ENCODE measurements at places on chromosomes 3 and 15.
A peak's percentile ranks its signal among the peaks of the same experiment; 100 is the strongest.

- no peak for DNase-seq
Measured at GRCh38 chr3:163368168-163368567, 1710.1 kb downstream of the SI start.

DNA sequence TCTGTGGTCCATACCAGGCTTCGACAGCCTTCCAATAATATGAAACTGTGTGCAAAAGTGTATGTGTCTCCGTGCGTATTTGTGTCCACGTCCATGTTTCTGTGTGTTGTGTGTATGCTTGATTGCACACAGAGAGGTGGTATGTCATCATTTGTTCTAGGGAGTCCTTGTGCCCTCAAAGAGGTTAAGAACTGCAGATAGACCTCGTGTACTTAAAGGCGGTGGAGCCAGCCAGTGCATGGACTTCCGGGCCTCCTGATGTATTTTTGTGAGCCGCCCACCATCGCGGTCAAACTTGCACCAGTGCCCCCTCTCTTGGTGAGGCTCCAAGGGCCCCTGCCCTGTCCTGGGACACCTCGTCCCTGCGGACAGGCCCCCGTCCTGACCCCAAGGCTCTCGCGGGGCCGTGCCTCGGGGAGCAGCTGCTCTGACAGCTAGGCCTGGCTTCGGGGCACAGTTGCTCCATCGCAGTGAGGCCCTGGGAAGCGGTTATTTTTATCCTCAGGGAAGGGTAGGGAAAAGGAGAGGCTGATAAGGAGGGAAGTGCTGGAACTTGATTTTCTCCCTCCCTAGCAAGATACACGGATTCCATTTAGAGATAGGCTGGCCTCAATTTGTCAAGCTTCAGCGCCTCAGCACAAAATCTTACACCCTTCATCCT is 1.2 kb upstream of the RYK start:
- no peak for DNase-seq

- DNase-seq, result no peak
Measured at GRCh38 chr15:72112116-72112515, 5.8 kb downstream of the MYO9A start.

- no peak for DNase-seq
Measured at GRCh38 chr3:123290962-123291361, 89.2 kb downstream of the SEC22A start.

DNA sequence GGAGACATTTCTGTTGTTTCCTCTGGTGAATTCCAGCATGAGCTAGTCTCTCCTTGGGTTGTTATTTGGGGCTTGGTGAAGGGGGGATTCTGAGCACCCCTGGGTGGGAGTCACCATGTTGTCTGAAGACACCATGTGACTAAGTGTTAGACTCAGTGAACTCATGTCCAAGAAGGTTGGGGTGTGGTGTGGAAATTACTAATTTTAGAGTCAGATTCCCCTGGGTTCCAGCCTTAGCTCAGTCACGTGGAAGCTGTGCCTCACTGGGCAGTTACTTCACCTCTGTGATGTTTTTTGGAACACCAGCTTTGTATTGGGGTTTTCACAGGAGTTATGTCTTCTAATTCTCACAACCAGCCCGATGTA is 171.5 kb downstream of the RPLP1 start:
- DNase-seq, result no peak

DNA sequence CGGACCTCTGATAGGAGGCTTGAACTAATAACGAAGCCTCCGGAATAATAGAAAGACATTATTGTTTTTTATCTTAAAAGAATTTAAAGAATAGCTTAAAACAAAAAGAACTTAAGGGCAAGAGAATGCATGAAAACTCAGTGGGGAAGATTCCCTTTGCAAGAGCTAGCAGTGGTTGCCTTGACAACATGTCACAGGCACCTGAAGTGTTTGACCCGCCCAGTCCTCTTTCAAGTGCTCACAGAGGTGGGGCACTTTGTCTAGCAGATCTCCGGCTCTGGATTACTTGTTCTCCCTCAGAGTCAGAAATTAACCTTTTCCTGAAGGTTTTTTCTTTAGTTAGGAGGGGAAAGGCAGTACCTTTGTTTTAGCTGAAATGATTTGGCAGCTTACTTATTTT is 37.8 kb downstream of the LARS2 start:
- no peak for DNase-seq

DNA sequence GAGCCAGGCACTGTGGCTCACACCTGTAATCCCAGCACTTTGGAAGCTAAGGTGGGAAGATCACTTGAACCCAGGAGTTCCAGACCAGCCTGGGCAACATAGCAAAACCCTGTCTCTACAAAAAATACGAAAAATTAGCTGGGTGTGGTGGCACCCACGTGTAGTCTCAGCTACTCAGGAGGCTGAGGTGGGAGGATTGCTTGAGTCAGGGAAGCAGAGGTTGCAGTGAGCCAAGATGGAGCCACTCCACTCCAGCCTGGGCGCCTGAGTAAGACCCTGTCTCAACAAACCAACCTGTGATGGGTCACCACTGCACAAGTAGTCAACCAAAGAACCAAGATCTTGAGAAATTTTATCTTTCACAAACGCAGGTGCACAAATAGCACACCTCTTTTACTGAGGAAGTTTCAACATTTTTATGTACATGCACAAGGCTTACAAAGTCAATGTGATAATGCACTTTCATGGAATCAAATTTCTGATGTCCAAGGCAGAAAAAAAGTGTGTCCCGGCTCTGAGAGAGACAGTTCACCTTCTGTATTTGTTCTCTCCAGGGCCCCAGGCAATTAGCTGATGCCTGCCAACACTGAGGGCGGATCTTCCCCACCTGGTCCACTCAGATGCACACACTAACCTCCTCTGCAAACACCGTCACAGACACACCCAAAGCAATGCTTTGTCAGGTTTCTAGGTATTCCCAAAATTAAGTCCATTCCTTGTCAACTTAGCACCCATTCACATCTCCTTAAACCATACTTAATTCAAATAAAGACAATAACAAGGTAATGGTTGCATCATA is 12.4 kb downstream of the ACAA1 start:
- DNase-seq, result no peak

- DNase-seq, result no peak
Measured at GRCh38 chr15:94177112-94177511, 54.2 kb upstream of the MCTP2 start.

DNA sequence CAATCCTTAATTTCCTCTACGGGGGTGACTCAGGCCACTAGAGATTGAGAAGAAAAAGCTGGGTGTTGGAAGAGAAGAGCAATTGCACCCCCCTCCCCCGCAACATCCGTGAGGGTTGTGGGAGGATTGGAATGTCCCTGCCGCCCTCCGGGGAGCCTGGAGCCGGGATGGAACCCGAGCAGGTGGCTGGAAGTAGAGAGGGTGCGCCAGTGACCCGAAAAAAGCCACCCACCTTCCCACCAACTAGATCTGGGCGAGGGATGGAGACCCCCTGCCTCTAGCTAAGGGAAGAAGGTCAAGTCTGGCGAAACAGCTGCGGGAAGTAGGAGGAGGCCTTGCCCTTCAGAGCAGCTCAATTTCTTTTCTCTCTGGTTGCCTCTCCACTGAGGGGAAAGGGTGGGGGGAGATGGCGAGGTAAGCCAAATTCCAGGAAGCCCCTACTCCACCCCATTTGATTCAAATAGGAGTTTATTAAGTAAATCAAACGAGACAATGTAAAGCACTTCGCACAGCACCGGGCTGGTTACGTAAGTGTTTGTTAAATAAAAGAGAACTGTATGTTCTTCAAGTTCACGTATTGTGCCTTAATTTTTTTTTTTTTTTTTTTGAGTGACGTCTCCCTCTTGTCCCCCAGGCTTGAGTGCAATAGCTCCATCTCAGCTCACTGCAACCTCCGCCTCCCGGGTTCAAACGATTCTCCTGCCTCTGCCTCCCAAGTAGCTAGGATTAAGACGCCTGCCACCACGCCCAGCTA is 1.1 kb upstream of the WWTR1 start:
- DNase-seq, result no peak

DNA sequence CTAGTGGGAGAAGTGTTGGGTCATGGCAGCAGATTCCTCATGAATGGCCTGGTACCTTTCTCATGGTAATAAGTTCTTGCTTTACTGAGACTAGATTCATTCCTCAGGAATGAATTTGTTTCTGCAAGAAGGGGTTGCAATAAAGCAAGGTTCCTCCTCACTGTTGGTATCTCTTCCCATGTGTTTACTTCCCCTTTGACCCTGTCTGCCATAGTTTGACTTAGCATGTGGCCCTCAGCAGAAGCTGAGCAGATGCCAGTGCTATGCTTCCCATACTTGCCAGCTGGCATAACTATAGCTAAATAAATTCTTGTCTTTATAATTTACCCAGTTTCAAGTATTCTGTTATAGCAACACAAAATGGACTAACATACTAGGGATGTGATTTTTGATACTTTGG is 163.6 kb upstream of the COL8A1 start:
- no peak for DNase-seq

- DNase-seq, result no peak
Measured at GRCh38 chr15:74616366-74616939, 817 bp downstream of the CLK3 start.

- no peak for DNase-seq
Measured at GRCh38 chr3:115399750-115400149, 223.6 kb upstream of the GAP43 start.

DNA sequence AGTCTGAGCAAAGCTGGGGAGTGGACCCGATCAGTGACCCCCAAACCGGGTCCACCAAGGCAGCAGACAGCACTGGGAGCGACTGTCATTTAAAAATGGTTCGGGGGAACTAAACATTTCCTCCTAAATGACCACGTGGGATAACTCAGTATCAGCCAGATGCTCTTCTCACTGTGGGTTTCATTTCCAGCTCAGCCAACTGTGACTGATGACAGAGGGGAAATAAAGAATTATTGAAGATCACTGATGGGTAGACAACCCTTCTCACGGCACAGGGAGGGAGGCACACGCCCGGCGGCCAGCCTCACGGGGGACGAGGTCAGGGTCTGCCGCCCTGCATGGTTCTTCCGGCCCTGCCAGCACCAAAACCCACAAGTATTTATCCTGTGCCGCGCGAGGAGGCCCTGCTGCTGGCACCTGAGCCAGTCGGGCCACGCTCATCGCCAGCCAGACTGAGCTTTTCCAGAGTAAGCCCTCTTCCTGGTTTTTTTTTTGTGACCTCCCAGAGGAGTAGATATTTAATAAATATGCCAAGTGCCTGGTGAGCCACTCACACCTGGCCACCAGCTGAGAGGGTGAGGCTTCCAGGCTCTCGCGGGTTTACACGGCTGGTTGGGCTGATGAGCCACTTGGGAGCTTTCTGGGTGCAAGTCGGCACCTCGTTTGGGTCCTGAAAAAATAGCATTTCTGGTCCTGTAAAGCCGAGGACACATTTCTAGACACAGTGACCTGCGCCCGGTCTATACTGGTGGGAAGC is 6.2 kb downstream of the MELTF start:
- DNase-seq, result no peak

GRCh38 chr15:100241572-100242482 is 99.9 kb downstream of the ADAMTS17 start:
- no peak for DNase-seq

GRCh38 chr3:133540896-133541674 is 32.4 kb upstream of the CDV3 start:
- DNase-seq, result peak; percentile 31

- no peak for DNase-seq
Measured at GRCh38 chr3:34016925-34017587, 218.6 kb downstream of the PDCD6IP start.

GRCh38 chr3:25655659-25656058 is 9.0 kb downstream of the TOP2B start:
- DNase-seq, result no peak

- DNase-seq, result no peak
Measured at GRCh38 chr15:40787344-40787841, 17.6 kb downstream of the C15orf62 start.

Data from brain pericyte (primary cell).